ENCODE measurements at places on chromosomes 2 and 18. TPM values are rescaled to one million over a fixed set of nuclear protein-coding genes. Genes with fewer than 3 reads are reported as not detected.

The CHAC2 gene
- 2.1 TPM for total RNA-seq

The KCNS3 gene
- 5.5 TPM for total RNA-seq

The VWC2L gene
- not detected for total RNA-seq

The HYCC2 gene
- 14.7 TPM for total RNA-seq

The GAD1 gene
- not detected for total RNA-seq

The SIGLEC15 gene
- 2.5 TPM for total RNA-seq

Data from smooth muscle cell of the umbilical artery (primary cell).